ENCODE measurements at places on chromosomes 2 and 18.

GRCh38 chr2:187477051-187477450 lies 29.0 kb upstream of the CALCRL start:
- no peak for DNase-seq

DNA sequence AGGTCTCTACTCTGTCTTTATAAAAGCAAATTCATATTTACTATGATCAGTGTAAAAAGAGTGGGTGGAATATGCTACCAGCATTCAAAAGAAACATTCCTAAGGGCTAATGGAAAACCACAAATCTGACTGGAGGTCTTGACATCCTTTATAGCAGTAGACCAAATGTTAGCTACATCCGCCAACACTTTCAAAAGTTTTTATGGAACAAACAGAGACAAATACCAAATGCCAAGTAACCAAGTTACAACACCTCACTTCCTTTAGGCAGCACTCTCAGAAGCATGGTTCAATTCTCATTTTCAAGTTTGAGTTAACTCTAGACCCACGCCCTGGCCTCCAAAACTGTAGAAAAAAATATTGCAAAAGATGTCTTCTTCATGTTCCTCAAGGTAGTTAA lies 78.3 kb upstream of the SETBP1 start:
- DNase-seq, result no peak

GRCh38 chr18:36012891-36013290 lies 40.4 kb downstream of the RMP24 start:
- no peak for DNase-seq

DNA sequence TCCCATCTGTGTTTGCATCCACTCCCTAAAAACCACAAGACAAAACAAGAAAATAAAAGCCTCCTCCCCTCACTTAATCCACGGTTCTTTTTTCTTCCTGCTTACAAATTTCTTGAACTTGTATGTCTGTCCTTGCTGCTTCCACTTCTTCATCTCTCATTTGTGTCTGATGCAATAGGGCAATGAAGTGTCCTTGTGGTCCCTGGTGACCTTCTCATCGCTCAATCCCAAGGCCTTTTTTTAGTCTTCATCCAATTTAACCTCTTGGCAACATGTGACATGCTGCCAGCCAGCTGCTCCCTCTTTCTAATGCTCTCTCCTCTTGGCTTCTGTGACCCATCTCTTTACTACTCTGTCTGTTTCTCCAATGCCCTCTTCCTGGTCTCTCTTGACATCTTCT lies 87.6 kb downstream of the SEMA4F start:
- no peak for DNase-seq

DNA sequence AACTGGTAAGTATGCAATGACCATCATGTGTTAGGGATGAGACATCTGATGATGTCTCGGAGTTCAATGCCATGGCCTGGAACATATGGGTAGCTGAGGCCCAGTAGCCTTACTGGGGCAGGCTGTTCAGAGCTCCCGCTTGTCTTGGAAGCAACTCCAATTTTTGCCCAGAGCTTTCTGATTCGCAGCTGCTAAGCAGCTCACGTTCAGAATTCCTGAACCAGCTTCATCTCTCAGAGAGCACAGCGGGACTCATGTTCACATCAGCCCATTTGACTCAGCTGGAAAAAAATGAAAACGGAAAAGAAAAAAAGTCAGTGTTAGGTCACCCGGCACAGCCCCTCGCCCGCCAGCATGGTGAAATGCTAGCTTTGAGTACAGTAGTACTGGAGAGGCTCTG lies 16.8 kb upstream of the LRATD1 start:
- DNase-seq, result no peak

DNA sequence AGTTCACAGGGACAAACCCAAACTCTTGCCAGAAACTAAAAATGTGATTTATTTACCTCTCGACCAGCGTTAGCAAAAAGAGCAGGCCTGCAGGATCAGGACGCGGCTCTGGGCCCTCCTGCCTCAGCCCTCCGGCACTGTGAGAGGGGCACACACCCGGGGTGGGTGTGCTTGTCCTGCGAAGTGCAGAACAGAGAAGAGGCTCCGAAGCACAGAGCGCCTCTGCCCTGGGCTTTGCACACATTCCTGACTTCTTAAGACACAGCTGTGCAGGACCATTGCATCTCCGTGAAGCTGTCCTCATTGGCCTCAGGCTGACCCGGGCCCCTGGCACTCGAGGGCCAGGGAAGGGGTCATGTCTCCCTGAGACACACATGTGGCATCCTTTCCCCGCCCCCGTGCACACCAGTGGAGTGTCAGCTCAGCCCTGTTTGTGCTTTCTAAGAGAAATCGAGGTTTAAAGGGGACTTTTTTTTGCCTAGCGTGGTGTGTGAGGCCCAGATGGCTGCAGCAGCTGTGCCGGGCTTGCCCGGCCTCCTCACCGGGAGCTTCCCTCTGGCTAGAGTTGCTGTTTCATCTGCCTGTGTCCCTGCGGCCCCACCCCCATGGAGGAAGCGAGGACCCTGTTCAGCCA lies 9.9 kb upstream of the NFATC1 start:
- DNase-seq, result no peak

GRCh38 chr2:169066897-169067296 lies 2.5 kb upstream of the DHRS9 start:
- no peak for DNase-seq

DNA sequence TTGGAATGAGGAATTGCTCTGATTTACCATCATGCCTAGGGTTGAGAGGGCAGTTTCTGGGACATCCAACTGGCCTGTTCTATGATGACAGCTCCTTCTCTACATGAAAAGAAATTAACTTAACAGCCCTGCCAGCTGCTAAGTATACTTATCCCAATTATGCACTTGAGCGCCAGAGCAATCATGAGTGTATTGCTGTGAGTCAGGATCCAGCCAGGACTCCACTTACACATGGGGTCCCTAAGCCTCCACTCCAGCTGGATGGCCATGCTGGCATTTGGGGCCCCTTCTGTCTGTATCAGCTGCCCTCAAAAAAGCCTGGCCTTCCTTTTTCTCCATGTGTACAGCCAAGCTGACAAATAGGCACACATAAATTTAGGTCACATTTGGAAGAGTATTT lies 481.9 kb downstream of the TMX3 start:
- no peak for DNase-seq
